Stimulated activated naive B cell treated with anti-CD40 and anti-IgM and Interleukin-4, amounts not matched to agents 10 μg/mL and 1 μg/mL and 100 μg/mL, for 72 hours (primary cell): ENCODE measurements at places on chromosomes 6 and 20.

DNA sequence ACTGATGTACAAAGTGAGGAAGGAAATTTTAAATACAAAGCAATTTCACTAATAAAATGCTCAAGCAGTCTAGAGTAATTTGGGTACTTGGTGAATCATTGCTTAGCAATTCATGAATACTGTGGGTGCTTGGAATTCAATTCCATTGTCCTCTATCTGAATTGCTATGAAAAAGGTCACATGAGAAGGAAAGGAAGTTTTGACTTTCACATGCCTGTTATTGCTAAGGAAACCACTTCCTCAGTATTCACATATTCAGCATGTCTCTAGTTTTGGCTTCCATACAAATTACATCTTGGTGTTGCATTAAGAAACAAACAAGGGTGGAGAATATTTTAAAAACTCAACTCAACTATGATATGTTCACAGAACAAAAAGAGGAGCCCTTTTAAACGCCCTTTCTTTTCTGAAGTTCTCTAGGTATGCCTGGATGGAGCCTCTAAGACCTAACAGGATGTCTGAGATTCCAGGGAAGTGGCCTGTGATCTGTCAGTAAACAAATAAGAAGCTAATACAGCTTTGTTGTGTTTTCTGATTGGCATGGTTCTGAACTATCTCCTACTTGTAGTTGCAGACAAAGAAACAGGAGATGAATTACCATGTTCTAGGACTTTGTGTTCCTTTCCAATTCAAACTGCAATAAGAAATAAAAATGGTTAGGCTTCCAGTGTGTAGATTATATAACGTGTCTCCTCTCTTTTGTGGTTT is 190.4 kb downstream of the OGFRL1 start:
- peaks cover 4% of the 10 kb centered on the region for H3K4me1 ChIP-seq
- no peak for DNase-seq
- no peak overlapping the region for H3K4me3 ChIP-seq
- H3K27ac ChIP-seq: no peak overlapping the region

DNA sequence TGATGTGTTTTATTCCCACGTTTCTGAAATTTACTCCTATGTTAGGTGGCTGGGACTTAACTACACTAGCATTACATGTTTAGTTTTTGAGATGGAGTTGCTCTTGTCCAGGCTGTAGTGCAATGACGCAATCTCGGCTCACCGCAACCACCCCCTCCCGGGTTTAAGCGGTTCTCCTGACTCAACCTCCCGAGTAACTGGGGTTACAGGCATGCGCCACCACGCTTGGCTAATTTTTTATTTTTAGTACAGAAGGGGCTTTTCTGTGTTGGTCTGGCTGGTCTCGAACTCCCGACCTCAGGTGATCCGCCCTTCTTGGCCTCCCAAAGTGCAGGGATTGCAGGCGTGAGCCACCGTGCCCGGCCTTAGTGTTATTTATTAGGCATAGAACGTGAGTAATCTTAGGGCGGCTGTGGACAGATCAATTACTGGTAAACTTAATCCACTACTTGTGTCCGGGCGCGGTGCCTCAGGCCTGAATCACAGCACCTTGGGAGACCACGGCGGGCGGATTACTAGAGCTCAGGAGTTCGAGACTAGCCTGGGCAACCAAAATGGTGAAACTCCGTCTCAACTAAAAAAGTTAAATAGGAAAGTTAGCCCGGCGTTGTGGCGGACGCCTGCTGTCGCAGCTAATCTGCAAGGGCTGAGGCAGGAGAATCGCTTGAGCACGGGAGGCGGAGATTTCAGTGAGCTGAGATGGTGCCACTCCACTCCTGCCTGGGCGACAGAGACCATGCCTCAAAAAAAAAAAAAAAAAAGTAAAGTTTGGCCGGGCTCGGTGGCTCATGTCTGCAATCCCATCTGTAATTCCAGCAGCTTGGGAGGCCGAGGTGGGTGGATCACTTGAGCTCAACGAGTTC is 123.7 kb upstream of the BTN3A2 start:
- peaks cover 8% of the 10 kb centered on the region for H3K36me3 ChIP-seq
- H3K4me1 ChIP-seq: peaks cover 15% of the 10 kb centered on the region
- DNase-seq: peak; percentile 65
- peak overlapping the region; percentile 96 for H3K27ac ChIP-seq
- no peaks in the 10 kb centered on the region for H3K27me3 ChIP-seq
- peak overlapping the region; percentile 85 for H3K4me3 ChIP-seq

DNA sequence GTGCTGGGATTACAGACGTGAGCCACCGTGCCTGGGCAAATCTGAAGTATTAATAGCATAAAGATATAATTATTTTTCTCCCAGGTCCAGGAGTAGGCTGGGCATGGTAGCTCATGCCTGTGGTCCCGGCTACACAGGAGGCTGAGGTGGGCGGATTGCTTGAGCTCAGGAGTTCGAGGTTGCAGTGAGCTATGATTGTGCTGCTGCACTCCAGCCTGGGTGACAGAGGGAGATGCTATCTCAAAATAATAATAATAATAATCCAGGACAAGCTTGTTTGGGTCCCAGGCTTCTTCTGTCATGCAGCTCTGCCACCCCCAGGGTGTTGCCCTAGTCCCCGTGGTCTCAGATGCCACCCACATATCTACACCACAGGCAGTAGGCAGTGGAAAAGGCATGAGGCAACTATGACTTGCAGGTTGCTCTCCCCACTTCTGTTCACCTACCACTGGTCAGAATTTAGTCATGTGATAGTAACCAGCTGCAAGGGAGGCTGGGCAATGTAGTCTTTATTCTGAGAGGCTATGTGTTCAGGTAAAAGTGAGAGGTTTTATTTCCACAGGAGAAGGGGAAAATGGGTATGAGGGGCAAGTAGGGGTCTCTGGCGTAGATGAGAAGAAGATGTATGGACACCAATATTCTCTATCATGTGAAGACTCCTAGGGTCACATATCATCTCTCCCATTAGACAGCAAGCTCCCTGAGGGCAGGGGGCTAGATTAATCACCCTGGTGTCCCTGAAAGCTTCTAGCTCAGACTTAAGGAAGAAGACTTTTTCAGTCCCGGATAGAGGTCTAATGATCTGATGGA is 25.7 kb downstream of the TCF15 start:
- H3K36me3 ChIP-seq: no peaks in the 10 kb centered on the region
- no peak for DNase-seq
- H3K27me3 ChIP-seq: peaks cover 10% of the 10 kb centered on the region
- H3K4me3 ChIP-seq: no peak overlapping the region

- peak overlapping the region; percentile 98 for H3K27ac ChIP-seq
- H3K4me1 ChIP-seq: peaks cover 74% of the 10 kb centered on the region
- peak overlapping the region; percentile 95 for H3K4me3 ChIP-seq
- peak; percentile 76 for DNase-seq
- no peaks in the 10 kb centered on the region for H3K27me3 ChIP-seq
- peaks cover 19% of the 10 kb centered on the region for H3K36me3 ChIP-seq
Measured at GRCh38 chr6:69866770-69867638, 648 bp downstream of the COL19A1 start.

DNA sequence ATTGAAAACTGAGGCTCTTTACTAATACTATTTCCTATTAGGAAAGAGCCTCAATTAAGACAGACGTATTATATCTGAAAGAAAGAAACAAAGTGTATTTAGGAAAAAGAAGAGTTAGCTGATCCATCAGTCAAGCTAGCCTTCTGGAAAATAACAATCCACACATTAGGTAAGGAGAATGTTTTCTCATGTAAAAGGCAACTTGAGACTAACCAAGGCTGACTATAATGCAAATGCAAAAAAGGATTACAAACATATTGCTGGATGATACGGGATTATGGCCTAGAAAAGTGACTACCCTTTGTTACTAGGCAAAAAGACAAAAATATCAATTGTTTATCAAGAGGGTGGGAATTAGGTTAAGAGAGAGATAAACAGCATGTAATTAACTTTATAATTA is 176.9 kb downstream of the RFPL4B start:
- no peaks in the 10 kb centered on the region for H3K4me1 ChIP-seq
- no peaks in the 10 kb centered on the region for H3K36me3 ChIP-seq
- H3K27me3 ChIP-seq: no peaks in the 10 kb centered on the region
- H3K4me3 ChIP-seq: no peak overlapping the region
- no peak overlapping the region for H3K27ac ChIP-seq
- no peak for DNase-seq

GRCh38 chr6:48036316-48036715 is 74.7 kb downstream of the PTCHD4 start:
- DNase-seq: no peak
- no peaks in the 10 kb centered on the region for H3K36me3 ChIP-seq
- no peak overlapping the region for H3K4me3 ChIP-seq
- H3K27me3 ChIP-seq: no peaks in the 10 kb centered on the region

DNA sequence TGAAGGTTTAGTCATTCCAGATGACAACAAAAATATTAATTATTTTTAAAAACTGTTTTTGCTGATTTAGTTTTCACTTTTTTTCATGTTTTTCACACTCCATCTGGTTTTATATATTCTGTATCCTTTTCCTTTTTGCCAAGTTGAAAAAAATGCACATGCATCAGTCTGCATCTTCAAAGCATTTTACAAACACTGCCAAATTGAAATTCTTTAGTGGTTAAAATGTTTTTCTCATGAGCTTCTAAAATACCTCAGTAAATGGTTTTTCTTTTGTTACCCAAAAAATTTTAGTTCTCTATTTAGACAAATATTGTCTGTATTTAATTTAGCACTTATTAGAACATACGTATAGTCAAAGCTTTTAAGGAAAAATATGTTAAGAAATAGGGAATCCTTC is 386.9 kb upstream of the HSF2 start:
- no peaks in the 10 kb centered on the region for H3K27me3 ChIP-seq
- DNase-seq: no peak
- H3K36me3 ChIP-seq: no peaks in the 10 kb centered on the region
- H3K27ac ChIP-seq: no peak overlapping the region

GRCh38 chr20:53141201-53142050 is 169.3 kb downstream of the TSHZ2 start:
- H3K4me1 ChIP-seq: peaks cover 2% of the 10 kb centered on the region
- DNase-seq: no peak
- no peaks in the 10 kb centered on the region for H3K36me3 ChIP-seq
- peaks cover 7% of the 10 kb centered on the region for H3K27me3 ChIP-seq
- no peak overlapping the region for H3K27ac ChIP-seq

GRCh38 chr6:106168097-106168888 is 82.2 kb downstream of the PRDM1 start:
- peaks cover 33% of the 10 kb centered on the region for H3K4me1 ChIP-seq
- H3K4me3 ChIP-seq: no peak overlapping the region
- no peak overlapping the region for H3K27ac ChIP-seq
- H3K36me3 ChIP-seq: peaks cover 7% of the 10 kb centered on the region

- H3K4me1 ChIP-seq: peaks cover 26% of the 10 kb centered on the region
- H3K27ac ChIP-seq: no peak overlapping the region
- H3K27me3 ChIP-seq: no peaks in the 10 kb centered on the region
- peaks cover 12% of the 10 kb centered on the region for H3K36me3 ChIP-seq
- H3K4me3 ChIP-seq: no peak overlapping the region
Measured at GRCh38 chr6:130927305-130927704, 100.1 kb downstream of the SMLR1 start.

DNA sequence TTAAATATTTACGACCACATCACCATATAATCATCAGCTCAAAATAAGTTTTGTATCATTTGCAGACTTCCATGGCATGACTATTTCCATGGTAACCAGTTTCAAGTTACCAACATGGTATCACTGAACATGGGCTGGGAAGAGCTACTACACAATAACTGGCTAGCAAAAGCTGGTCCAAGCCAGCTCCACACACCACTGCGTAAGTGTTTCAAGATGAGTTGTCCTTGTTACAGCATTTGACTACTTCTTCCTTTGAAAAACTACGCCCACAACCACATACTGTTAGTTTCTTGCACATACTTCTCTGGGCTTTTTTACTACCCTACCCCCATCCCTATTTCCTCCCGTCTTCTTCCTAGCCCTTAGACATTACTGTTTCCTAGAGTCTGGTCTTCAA is 8.5 kb downstream of the CD164 start:
- peaks cover 52% of the 10 kb centered on the region for H3K4me1 ChIP-seq
- peaks cover 43% of the 10 kb centered on the region for H3K36me3 ChIP-seq
- peak overlapping the region; percentile 2 for H3K27ac ChIP-seq
- DNase-seq: peak; percentile 29

GRCh38 chr6:90425161-90425641 is 128.6 kb upstream of the BACH2 start:
- peaks cover 11% of the 10 kb centered on the region for H3K4me1 ChIP-seq
- H3K4me3 ChIP-seq: peak overlapping the region; percentile 70
- no peaks in the 10 kb centered on the region for H3K27me3 ChIP-seq
- H3K36me3 ChIP-seq: peaks cover 6% of the 10 kb centered on the region
- H3K27ac ChIP-seq: peak overlapping the region; percentile 81

DNA sequence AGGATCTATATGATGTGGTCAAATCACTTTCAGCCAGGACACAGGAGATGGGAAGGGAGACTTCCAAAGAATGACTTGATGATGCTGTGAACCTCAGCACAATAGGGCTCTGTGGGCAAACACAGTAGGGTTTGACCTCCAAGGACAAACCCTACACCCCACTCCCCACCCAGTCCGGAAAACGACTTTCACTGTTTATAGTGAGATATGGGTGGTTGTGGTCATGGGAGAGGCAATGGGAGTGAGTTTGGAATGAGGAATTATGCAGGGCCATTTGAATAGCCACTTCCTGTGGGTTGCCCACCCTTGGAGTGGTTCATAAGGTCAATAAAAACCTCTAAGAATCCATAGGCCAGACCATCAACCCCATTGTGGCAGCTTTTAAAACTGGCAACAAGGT is 38.4 kb upstream of the PRND start:
- DNase-seq: no peak
- H3K27me3 ChIP-seq: no peaks in the 10 kb centered on the region
- no peak overlapping the region for H3K27ac ChIP-seq
- H3K4me3 ChIP-seq: no peak overlapping the region

GRCh38 chr6:19219931-19220330 is 617.2 kb upstream of the ID4 start:
- no peaks in the 10 kb centered on the region for H3K4me1 ChIP-seq
- H3K36me3 ChIP-seq: no peaks in the 10 kb centered on the region
- no peak overlapping the region for H3K4me3 ChIP-seq

- H3K27ac ChIP-seq: no peak overlapping the region
- H3K36me3 ChIP-seq: peaks cover 13% of the 10 kb centered on the region
- no peaks in the 10 kb centered on the region for H3K27me3 ChIP-seq
- no peak for DNase-seq
- H3K4me1 ChIP-seq: peaks cover 11% of the 10 kb centered on the region
Measured at GRCh38 chr6:125974214-125974866, 12.0 kb upstream of the TRMT11 start.

DNA sequence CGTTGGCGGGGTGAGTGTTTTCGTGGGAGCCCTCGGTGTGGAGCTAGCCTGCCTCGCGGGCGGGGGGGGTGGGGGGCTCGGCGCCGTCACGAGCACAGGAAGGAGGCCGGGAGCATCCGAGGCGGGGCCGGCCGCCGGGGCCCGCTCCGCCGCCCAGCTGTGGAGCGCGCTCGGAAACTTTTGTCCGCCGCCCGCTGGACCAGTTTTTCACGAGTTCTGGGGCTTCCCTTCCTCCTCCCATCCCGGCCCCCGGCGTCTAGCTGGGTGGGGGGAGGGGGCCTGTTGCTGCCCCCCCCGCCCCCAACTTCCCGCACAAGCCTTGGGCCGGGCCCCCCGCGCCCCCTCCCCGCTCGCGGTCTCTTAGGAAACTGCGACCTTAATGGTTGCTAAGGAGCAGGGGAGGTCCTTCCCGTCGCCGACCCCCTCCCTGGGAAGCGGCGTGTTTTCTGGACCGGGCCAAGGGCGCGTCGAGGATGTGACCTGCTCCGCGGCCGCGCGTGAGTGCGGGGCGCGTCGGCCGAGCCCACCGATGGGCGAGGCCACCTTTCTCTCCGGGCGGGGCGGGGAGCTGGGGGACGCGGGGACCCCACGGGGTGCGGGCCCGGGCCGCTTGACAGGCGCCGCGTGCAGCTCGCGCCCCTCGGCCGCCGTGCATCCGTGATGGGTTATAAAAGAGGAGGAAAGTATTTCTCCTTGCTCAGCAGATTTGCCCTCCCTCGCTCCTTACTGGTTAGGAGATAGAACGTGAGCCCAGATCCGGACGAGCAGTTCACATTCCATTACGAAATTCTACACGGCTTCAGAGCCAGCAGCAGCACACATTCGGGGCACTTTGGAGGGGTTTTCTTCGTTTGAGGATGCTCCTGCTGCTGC is 1.4 kb downstream of the RREB1 start:
- peak overlapping the region; percentile 92 for H3K27ac ChIP-seq
- DNase-seq: no peak
- peaks cover 7% of the 10 kb centered on the region for H3K36me3 ChIP-seq
- peak overlapping the region; percentile 96 for H3K4me3 ChIP-seq
